ENCODE measurements at places on chromosomes 4 and X.

- DNase-seq, result no peak
Measured at GRCh38 chr4:1463927-1464540, 57.8 kb upstream of the NKX1-1 start.

- DNase-seq, result peak; percentile 53
Measured at GRCh38 chr4:26406346-26406975, 83.8 kb downstream of the CCKAR start.

- DNase-seq, result no peak
Measured at GRCh38 chr4:110632506-110633357, 9.9 kb upstream of the PITX2 start.

- peak; percentile 20 for DNase-seq
Measured at GRCh38 chrX:109822861-109823260, 89.8 kb upstream of the ACSL4 start.

DNA sequence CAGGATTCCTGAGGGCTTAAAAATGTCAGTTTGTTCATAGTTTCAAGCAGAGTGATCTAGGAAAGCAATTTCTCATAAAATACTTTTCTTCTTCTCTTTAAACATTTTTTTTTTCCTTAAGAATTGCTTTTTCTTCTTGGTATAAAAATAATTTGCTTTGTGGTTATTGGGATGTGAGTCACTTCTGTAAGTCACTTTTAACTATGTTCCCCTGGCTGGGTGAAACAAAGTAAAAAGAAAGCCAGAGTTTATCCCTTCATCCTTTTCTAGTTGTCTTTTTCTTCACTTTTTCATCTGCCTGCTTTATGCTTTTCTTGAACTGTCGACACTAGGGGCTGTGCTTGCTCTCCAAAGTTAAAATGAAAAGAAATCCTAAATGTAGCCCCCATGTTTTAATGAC, 33.5 kb downstream of the ARSJ start:
- DNase-seq, result no peak

GRCh38 chr4:160604541-160604940, 1501.7 kb downstream of the RAPGEF2 start:
- DNase-seq, result no peak

- no peak for DNase-seq
Measured at GRCh38 chr4:169428376-169428775, 157.6 kb upstream of the SH3RF1 start.

DNA sequence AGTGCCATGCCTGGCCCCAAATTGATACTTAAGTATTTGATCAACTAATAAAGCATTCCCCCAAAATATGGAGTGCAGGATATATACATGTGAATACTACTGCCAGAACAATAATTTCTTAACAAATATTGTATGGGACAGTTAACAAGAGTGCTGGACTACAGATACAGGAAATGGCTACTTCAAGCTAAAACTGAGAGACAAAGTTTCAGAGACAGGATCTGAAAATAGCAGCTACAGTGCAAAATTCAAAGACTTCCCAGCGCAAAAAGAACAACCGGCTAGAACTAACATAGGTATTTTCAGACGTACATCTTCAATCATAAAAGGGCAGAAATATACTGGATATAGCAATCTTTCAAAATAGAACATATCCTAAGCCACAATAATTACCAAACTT, 6.3 kb downstream of the ATRX start:
- no peak for DNase-seq

DNA sequence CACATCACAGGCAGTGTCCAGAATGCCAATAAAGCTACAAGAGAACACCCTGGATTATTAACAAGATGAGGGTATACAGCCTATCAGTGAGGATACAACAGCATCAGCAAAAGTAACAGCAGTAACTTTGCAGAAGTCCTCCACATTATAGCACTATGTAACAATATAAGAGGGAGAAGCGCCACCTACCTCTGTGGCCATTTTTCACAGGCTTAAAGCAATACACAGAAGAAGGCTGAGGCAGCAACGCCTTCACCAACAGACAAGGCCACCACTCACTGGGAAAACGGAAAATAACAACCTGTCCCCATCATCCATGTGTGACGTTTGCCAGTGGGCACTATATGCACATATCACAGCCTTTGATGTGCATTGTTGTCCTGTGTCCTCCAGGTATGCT, 12.5 kb downstream of the RTL8B start:
- DNase-seq, result no peak

- peak; percentile 73 for DNase-seq
Measured at GRCh38 chr4:185700048-185700447, 111.9 kb downstream of the SORBS2 start.

DNA sequence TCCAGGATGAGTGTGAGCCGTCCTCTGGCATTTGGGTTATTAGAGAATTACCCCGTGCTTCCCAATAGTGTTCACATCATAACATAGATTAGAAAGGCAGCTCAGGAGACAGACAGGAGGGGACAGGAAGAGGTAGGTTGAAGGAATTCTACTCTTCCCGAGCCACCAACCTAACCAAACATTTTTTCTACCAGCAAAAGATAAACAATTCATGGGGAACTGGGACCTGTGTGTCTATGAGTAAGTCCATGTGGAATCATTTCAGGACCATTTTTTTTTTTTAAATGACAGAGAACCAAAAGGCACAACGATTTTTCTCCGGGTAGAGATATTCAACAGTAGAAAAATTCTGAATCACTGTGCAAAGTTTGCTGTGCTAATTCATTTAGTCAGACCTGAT, 174.2 kb upstream of the ETNPPL start:
- no peak for DNase-seq

DNA sequence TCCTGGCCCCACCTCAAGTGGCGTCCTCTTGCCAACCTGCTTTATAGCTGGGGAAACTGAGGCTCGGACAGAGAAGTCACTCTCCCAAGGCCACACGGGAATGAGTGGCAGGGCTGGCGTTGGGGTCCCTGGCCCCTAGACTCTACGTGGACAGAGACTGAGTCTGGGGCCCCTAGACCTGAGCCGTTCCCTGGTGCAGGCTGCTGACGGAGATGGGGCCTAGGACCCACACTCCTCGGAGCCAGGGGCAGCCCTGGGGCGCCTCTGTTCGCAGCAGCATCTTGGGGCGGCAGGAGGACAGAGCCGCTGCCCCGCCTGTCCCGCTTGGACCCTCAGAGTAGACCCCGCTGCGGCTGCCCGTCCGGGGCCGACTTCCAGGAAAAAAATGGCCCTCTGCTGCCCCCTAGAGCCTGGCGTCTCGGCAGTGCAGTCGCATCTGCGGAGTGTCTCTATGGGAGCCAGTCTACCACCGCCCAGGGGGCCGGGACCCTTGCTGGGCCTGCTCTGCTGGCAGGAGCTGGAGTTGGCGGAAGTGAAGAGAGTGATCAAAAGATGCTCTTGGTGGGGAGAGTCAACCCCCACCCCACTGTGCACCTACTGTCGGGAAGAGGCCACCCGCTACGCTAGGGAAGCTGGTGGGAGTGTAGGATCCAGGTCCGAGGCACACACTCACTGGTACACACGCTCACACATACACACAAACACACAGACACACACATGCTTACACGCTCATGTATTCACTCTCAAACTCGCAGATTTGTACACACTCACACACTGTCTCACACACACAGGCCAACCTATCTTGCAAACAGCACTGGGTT, 220.1 kb downstream of the AFAP1 start:
- peak; percentile 10 for DNase-seq

DNA sequence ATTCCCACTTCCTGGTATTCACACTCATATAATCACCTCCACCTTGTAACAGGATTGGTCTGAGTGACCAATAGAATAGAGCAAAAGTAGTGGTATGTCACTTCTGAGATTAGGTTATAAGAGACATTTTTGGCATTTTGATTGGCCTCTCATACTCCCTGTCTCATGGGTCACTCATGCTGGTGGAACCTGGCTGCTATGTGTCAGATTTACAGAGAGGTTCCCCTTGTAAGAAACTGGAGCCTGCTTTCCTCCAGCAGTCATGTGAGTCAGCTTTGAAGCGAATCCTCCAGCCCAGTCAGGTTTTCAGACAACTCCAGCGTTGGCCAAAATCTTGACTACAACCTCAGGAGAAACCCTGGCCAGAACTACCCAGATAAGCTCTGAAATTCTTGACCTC, 2.6 kb upstream of the OTUD4 start:
- peak; percentile 36 for DNase-seq

DNA sequence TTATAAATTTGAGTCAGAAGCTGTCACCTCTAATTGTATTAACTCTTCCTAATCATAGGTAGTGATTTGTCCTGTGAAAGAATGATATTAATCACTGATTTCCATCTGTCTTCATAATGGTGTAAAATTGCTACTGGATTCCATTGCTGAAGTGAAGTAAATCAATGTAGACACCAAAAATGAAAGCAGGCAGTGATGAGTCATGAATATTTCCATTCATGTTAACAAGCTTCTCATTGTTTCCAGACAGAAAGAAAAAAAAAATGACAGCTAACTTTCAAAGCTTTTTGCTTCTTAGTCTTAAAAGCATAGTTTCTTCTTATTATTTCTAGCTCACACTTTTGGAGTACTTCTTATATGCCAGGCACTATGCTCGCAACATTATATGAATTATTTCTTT, 21.5 kb downstream of the FAM114A1 start:
- DNase-seq, result peak; percentile 77

GRCh38 chrX:139932073-139932900, 566 bp downstream of the ATP11C start:
- peak; percentile 36 for DNase-seq

DNA sequence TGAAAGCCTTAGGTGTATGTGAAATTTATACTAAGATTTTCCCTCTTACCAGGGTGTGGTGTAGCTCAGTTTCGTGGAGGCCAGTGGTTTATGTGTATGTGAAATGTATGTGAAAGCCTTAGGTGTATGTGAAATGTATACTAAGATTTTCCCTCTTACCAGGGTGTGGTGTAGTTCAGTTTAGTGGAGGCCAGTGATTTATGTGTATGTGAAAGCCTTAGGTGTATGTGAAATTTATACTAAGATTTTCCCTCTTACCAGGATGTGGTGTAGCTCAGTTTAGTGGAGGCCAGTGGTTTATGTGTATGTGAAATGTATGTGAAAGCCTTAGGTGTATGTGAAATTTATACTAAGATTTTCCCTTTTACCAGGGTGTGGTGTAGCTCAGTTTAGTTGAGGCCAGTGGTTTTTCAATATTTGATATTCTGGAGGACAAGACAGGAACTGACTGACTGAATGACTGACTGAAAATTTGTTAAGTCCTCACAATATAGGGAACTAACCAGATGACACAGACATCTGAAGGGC, 143.7 kb downstream of the NEXMIF start:
- DNase-seq, result no peak

- no peak for DNase-seq
Measured at GRCh38 chr4:110414561-110414920, 61.4 kb upstream of the ENPEP start.

DNA sequence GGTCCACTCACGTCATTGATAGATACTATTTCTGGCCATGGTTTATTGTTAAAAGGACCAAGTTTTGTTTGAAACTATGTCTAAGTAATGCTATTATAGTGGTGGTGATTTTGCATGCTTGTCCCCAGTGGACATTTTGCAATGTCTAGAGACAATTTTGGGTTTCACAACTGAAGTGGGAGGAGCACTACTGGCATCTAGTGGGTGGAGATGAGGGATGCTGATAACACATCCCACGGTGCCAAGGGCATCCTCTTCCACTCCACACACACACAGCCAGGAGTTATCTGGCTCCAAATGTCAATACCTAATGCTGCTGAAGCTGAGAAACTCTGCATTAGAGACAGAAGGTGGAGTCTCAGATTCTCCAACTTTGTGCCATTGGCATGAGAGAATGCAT, 131.2 kb downstream of the FRMPD4 start:
- peak; percentile 3 for DNase-seq

GRCh38 chr4:189304809-189305208, 635.9 kb upstream of the FRG1 start:
- DNase-seq, result peak; percentile 52

DNA sequence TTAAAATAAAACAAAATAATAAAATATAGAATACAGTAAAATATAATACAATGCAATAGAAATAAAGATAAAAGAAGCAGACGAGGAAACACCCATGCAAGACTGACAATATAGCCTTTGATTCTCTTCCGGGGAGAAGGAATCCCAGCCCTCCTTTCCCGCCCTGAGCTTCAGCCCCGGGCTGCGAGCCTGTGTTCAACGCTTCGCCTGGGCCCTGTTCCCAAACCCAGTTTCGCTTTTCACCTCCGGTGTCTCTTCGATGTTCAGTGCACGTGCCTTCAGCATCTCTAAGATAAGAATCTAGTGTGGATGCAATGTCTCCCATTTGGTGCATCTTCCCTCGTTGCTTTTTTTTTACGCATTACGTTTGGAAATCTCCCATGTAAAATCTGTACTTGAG, 38.4 kb upstream of the ARSD start:
- DNase-seq, result no peak

- DNase-seq, result peak; percentile 71
Measured at GRCh38 chrX:45322382-45322781, 121.7 kb upstream of the DIPK2B start.

DNA sequence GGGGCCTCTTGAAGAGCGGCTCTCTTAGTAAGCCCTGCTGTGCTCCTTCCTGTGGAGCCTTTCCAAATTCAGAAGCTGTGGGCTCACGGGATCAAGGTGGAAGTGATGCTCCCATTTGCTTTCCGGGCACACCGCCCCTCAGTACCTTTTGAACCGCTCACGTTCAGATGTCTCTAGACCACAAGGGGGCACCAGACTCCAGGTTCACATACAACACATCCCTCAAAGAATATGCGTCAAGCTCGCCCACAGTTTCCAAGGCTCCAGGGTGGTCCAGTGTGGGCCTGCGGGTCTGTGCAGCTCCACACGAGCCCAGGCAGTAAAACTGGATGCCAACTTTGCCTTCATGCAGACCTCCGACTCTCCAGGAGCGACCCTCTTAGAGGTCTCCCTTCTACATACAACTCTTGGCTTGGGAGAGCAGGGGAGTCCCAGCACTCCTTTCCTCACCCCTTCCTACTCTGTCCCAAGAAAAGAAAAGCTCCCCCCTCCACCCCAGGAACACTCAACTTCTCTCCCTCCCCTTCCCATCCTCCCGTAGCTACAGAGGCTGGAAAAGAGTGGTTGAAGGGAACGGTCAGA, 11.0 kb downstream of the SUPT20HL1 start:
- peak; percentile 67 for DNase-seq

GRCh38 chr4:181970366-181970765, 272.8 kb upstream of the TENM3 start:
- DNase-seq, result no peak

GRCh38 chr4:140243278-140243753, 89.3 kb upstream of the MAML3 start:
- no peak for DNase-seq

DNA sequence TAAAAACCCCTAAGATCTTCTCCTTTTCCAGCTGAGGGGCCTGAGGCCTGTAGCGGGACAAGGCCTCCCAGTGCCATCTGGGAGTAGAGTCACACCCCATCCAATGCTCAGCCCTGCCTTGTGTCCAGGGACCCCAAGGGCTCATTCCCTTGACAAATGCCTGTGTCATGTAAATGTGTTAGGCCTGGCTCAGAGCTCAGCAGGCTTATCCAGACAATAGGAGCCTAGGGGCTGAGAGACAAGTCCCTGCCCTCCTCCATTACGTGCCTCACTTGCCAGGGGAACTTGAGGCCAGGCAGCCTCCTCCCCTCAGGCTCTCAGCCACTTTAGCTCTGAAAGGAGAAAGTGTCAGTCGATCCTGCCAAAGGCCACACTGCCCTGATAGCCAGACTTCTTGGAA, 166.8 kb upstream of the MAMLD1 start:
- DNase-seq, result no peak

- peak; percentile 0 for DNase-seq
Measured at GRCh38 chrX:73262991-73263390, 48.3 kb upstream of the NAP1L2 start.

- DNase-seq, result peak; percentile 96
Measured at GRCh38 chr4:3385711-3386420, 55.9 kb upstream of the HGFAC start.

- peak; percentile 13 for DNase-seq
Measured at GRCh38 chr4:15587649-15588048, 67.5 kb downstream of the FBXL5 start.

Data from epithelial cell of esophagus (primary cell).